ENCODE measurements at places on chromosomes 7 and 10. TPM values are rescaled to one million over a fixed set of nuclear protein-coding genes. Genes with fewer than 3 reads are reported as not detected.

Gene HDAC9
- 24.2 TPM for total RNA-seq

Gene ZNF398
- 7.9 TPM for total RNA-seq

GRCh38 chr7:107201795-107202450, 33.1 kb downstream of the HBP1 start:
- peaks cover 32% of the 10 kb centered on the region for H3K36me3 ChIP-seq
- no peaks in the 10 kb centered on the region for H3K4me1 ChIP-seq
- peak; percentile 18 for DNase-seq
- no peaks in the 10 kb centered on the region for H3K27me3 ChIP-seq

DNA sequence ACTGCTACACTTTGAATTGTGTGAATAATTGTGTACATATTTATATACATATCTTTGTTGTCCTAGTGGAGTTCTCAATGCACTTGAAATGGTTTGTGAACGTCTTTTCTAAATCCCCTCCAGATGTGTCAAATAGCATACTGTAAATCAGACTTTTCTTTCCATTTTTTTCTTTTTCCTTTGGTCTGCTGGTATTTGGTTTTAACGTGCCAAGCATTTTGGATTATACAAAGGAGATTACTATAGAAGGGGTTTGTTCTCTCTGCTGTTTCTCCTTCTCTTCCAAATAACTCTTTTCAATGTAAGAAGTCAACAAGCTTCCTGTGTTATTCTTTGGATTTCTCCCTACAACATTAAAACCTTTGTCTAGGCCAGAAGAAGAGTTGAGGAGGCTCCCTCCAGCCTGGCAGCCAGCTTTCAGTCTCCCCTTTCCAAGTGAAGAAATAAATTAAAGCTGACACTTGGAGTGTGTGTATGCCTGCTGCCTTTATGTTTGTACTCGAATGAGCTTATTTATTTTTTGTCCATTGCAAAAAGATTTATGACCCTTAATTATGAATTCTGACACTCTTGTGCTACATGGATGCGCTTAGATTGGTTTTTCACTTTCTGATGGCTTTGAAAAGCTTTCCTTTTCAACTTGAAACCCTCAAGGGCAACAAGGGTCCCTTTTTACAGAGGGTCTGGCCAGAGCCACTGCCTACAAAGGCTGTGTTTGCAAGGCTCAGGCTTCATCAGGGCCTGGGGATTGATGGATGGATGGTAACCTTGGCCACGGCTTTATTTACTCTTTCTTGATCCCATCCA, 107.8 kb downstream of the RAB18 start:
- H3K36me3 ChIP-seq = no peaks in the 10 kb centered on the region
- no peak for DNase-seq
- H3K4me1 ChIP-seq = 0 out of 2 replicates have a peak, but pooled peaks cover 4% of the 10 kb centered on the region

GRCh38 chr10:112720178-112720577, 229.9 kb upstream of the TCF7L2 start:
- DNase-seq = no peak
- peaks cover 6% of the 10 kb centered on the region for H3K4me1 ChIP-seq
- no peak overlapping the region for H3K27ac ChIP-seq
- no peak overlapping the region for H3K4me3 ChIP-seq
- H3K27me3 ChIP-seq = no peaks in the 10 kb centered on the region

DNA sequence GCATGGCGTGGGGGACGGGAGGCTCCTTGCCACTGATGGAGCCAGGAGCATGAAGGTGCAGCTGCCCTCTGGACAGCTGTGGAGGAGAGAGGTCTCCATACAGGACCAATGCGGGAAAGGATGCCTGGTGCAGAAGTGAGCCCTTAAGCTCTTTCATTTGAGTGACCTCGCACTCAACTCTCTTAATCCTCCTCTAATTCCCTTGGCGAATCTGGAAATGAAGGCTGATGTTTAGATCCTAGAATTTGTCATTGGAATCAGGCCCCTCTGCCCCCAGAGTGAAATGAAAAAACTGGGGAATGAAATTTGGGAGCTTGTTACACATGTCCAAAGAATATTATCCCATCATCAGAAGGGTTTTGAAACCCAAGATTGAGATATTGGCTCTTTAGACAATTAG, 639.5 kb downstream of the LRMDA start:
- H3K27ac ChIP-seq = no peak overlapping the region
- no peaks in the 10 kb centered on the region for H3K36me3 ChIP-seq
- no peaks in the 10 kb centered on the region for H3K4me1 ChIP-seq
- no peak overlapping the region for H3K4me3 ChIP-seq
- DNase-seq = no peak

GRCh38 chr10:23199768-23200511, 7.8 kb downstream of the PTF1A start:
- no peak for DNase-seq
- peaks cover 58% of the 10 kb centered on the region for H3K27me3 ChIP-seq
- no peaks in the 10 kb centered on the region for H3K36me3 ChIP-seq
- H3K4me1 ChIP-seq = no peaks in the 10 kb centered on the region
